ENCODE measurements at places on chromosomes 4 and X. TPM values are rescaled to one million over a fixed set of nuclear protein-coding genes. Genes with fewer than 3 reads are reported as not detected.
A peak's percentile ranks its signal among the peaks of the same experiment; 100 is the strongest.

DNA sequence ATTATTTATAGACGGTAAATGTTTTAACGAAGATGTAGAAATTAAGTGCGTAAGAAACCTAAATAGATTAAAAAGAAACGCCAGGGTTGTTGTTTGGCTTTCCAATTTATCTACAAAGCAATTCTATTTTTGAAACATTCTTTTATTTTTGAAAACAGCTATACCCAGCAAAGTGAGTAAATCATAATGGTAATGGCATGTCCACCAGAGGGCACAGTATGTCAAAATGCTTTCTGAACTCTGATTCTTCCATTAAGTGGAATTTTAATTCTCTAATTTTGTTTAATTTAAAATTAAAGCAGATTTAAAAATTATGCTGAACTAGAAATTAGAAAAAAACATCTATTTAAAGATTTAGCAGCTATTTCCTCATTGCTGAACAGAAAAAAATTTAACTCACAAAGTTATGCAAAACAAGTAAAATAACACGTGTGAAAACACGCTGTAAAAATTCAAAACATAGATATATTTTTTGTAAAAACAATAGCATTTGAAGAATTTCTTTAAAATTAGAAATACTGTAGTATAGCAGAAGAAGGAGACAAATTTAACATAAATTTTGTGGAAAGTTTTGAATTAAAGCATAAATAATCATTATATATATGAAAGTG, 26.5 kb downstream of the RASSF6 start:
- DNase-seq = no peak

GRCh38 chr4:183960046-183960420, 54.9 kb downstream of the STOX2 start:
- peak; percentile 46 for DNase-seq

Gene DMP1
- not detected for total RNA-seq

DNA sequence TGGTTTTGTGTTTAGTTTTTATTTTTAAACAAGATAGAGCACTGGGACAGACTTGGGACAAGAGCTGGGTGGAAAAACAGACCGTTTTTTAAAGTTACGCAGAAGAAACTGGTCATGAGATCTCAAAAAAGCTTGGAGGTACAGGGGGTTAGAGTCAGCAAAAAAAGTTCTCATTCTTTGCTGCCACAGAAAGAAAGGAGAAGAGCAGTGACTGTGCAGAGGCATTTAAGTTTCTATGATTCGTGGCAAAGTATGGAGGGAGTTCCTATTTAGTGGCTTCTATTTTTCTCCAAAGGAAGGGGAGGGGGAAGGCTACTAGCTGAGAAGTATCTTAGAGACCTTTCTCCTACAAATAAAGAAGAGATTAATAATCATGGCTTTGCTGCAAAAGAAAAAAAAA, 68.3 kb downstream of the MANBA start:
- no peak for DNase-seq

Gene XG
- total RNA-seq = not detected

- no peak for DNase-seq
Measured at GRCh38 chr4:150310159-150310895, 232.1 kb downstream of the DCLK2 start.

Gene ANKRD17
- 33.3 TPM for total RNA-seq

Gene F8A2
- total RNA-seq = not detected

- no peak for DNase-seq
Measured at GRCh38 chr4:142386449-142386848, 459.7 kb downstream of the INPP4B start.

DNA sequence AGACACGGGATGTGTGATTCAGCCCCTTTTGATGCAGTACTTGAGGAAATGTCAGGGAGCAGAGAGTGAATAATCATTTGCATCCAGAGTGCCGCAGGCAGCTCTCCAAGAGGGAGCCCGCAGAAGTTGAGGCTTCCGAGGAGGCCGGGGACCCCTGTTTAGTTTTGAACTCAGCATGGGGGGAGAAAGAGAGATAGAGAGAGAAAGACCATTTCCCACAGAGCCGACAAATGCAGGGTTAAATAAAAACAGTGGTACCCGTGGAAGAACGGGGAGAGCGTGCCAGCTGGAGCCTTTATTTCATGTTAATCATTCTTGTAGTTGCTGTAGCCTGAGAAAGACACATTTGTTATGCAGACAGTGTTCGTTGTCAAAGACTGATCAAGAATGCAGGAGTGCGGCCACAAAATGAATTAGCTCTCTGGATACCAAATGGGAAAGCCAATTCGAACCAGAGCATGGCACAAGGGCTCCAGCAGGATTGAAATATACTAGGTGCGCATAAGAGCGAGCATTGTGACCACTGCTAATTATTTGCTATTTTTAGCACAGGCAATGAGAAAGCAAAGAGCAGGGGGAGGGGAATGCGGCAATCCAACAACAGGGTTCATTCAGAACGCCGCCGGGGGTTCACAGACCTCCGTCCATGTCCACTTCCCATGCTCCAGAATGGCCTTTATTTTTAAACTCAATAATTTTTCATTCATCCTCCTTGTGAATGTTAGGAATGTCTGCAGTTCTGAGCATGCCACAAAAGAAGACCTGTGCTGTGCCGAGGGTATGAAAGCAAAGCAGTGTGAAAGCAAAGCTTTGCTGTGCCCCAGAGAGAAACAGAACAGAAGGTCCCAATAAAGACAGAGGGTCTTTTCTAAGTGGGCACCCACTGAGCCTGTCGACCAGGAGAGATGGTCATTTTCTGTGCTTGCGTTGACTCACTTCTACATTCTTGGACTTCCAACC, 243.9 kb upstream of the VCX3A start:
- DNase-seq = no peak

Gene CYTL1
- 8.1 TPM for total RNA-seq

Gene VEGFC
- total RNA-seq = 11.0 TPM

- peak; percentile 32 for DNase-seq
Measured at GRCh38 chrX:45806410-45807121, 605.9 kb upstream of the DIPK2B start.

- no peak for DNase-seq
Measured at GRCh38 chr4:165288639-165289422, 38.6 kb upstream of the MSMO1 start.

DNA sequence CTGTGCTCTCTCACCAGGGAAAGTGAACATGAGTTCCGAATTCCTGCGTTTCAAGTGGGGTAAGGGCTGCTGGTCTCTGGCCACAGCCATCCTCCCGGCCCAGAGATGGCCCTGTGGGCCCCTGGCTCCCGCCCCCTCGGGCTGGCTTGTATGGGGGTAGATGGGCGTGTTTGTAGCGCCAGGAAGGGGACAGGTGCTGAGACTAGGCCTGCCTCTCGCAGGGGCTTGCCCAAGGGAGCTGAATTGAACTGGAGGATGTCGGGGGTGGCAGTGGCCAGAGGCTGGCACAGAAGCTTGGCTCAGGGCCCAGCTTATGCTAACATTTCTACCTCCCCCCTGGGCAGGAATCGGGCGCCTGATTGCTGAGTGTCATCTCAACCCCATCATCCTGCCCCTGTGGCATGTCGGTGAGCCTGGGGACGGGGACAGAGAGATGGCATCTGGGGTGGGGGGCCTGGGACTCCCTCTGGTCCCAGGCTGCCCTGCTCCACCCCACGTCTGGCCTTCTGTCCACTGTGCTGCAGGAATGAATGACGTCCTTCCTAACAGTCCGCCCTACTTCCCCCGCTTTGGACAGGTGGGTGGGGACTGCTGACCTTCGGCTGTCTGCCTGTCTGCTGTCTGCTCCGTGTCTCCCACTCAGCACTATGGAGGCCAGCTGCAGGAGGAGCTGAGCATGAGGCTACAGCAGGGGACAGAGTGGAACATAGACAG, 8.5 kb downstream of the TAFAZZIN start:
- DNase-seq = no peak

DNA sequence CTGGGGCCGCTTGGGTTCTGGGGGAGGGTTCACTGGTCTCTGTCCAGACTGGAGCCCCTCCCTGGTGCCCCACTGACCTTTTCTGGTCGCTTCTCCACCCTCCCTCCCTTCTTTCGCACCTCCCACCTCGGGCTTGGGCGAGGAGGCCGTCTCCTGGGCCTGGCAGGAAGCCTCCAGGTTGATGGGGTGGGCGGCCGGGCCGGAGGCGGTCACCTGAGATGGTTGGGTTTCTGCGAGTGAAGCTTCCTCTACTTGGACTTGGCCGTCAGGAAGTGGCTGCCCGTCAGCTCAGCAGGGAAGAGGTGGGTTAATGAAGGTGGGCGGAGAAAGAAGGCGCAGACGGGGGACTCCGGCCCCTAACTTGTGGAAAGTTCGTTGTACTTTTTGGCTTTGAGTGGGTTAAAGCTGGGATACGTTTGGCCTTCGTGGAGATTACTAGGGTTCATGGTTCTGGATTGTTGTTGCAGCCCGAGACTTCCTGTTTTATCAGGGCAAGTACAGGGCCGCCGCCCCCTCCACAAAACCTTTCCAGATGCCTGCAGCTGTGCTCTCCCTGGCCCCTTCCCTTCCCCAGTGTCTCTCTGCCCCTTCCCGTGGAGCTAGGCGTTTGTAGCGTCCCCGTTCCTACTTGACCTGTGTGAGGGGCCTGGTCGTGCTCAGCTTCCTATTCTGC, 1.2 kb downstream of the AKAP17A start:
- DNase-seq = no peak

DNA sequence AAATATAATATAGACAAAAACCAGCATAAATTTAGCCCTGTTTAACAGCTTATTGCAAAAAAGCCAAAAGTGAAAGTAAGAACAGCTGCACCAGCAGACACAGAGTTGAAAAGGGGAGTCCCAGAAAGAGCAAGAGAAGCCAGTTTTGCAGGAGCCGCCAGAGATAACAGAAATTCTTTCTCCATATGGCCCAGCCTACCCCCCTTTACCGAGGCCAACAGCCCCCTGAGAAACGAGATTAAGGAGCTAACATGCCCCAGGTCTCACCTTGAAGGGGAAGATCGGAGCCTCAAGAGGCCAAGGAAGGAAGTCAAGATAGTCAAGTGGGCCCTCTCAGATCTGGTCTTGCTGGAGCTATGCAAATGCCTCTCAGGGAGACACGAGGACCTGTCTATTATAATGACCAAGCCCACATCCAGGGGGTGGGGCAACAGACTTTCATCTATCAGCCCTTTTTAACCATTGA, 4.8 kb downstream of the ACOX3 start:
- no peak for DNase-seq

DNA sequence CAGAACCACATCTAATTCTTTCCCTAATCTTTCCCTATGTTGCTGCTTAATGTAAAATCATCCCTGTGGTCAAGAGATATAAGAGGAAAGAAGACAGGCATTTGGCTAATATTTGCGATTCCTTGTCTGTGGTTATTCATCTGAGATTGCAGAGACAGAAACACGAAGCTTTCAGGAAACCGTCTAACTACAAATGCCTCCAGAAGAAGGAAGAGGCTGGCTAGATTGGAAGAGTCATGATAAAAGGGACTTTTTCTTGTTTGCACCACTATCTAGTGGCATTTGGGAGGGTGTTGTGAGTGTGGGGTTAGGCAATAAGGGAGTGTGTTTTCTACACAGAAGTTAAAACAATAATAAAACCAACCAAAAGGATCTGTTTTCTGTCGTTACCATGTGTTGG, 43.9 kb downstream of the TMEM154 start:
- no peak for DNase-seq

DNA sequence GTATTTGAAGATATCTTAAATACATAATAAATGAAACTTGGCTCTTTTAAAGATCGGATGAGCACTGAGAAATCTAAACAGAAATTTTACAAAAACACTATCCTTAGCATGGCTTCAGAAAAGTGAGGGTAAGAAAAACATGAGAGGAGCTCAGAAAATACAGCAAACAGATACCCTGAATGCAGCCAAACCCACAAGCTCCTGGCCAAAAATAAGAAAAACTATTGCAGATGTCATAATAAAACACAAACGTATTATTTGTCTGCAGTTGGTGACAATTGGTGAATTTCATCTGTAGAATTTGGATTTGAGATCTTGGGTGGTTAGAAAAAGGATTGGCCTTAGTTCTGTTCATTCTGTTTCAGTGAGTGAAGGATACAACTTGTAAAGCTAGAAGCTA, 603.9 kb downstream of the INPP4B start:
- no peak for DNase-seq

GRCh38 chrX:72020204-72020603, 109.6 kb downstream of the NHSL2 start:
- DNase-seq = no peak

- DNase-seq = no peak
Measured at GRCh38 chrX:47613082-47613481, 6.6 kb downstream of the SYN1 start.

DNA sequence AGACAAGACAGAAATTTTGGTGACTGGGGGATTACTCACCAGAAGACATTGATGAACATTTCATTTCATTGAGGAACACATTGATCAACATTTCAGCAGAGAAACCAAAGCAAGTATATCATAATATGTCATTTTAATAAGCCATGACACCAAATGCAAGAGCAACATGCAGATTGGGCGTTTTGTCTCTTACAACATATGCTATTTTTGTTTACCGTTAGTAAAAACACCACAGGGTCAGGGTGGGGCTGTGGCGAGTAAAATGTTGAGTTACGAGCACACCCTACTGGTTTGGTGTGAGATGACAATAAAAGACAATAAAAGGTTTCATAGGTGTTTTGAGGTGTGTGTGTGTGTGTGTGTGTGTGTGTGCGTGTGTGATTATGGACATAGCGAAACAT, 294.5 kb downstream of the PDGFC start:
- DNase-seq = no peak

DNA sequence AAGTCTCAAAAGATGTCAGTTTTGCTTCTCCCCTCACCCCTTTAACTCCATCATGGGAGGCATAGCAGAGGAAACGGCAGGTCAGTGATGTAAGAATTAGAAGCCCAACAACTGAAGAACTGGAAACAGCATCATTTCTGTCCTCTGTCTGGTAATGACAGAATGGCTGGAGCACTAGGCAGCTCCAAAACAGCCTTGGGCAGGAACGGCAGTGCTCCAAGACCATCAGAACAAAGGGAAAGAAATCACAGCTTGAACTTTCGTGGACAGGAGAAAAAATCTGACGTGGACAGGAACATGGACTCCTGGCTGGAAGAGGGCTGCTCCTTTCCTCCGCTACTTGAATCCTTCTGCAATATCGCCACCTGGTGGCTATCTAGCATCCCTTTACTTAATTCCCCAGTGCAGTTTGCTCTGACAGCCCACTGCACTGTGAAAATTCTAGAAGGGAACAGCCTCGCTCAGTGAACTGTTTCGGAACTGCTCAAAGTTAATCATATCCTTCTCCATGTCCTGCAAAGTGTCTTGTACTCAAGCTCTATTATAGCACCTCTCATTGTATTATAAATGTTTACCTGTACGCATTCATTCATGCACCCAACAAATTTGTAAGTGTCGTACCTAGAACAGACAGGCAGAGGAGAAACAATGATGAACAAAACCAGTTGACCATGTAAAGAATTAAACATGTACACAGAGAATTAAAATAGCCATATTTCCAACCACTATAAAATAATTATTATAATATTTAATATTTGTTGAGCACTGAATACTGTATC, 20.4 kb downstream of the SLC25A53 start:
- DNase-seq = peak; percentile 60

GRCh38 chr4:74543231-74543781, 98.4 kb downstream of the AREG start:
- no peak for DNase-seq

GRCh38 chr4:142222127-142222526, 585.7 kb downstream of the IL15 start:
- no peak for DNase-seq

GRCh38 chr4:155304375-155304774, 72.4 kb downstream of the MAP9 start:
- no peak for DNase-seq

Gene GLUD2
- total RNA-seq = 0.72 TPM

- no peak for DNase-seq
Measured at GRCh38 chr4:100635899-100636298, 118.1 kb upstream of the EMCN start.

- DNase-seq = no peak
Measured at GRCh38 chr4:118113220-118113619, 78.9 kb downstream of the NDST3 start.

Data from epithelial cell of proximal tubule (primary cell).